ENCODE measurements at places on chromosomes 7 and 10.

- no peak for ATAC-seq
Measured at GRCh38 chr7:90982228-90982627, 282.0 kb upstream of the FZD1 start.

GRCh38 chr7:38873433-38873832 is 35.6 kb downstream of the VPS41 start:
- ATAC-seq: no peak

GRCh38 chr7:111029574-111030251 is 61.2 kb upstream of the LRRN3 start:
- ATAC-seq: no peak

- peak; percentile 34 for ATAC-seq
Measured at GRCh38 chr10:78960316-78960800, 108.4 kb upstream of the ZMIZ1 start.

GRCh38 chr10:110324201-110324804 is 19.6 kb upstream of the SMNDC1 start:
- ATAC-seq: no peak

GRCh38 chr10:133306941-133307379 is 1.7 kb downstream of the TUBGCP2 start:
- ATAC-seq: no peak

DNA sequence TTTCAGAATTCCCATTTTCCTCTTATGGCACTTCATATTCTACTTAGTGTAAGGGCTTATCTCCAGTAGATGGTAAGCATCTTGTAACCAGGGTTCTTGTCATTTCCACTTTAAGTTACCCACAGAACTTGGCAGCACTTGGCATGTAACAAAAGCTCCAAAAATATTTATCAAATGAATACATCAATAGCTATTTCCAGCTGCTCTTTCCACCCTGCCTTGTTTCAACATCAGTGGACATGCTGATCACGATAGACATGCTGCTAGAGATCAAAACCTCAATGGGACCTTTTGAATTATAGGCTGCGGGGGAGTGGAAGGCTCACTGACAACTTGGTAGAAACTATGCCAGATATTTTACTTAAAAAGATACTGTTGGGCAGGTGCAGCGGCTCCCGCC is 32.9 kb downstream of the HOXA1 start:
- no peak for ATAC-seq

GRCh38 chr10:71232089-71232998 is 20.0 kb downstream of the UNC5B start:
- peak; percentile 32 for ATAC-seq

GRCh38 chr7:137658190-137658900 is 188.4 kb downstream of the DGKI start:
- no peak for ATAC-seq

GRCh38 chr10:34761453-34761852 is 53.6 kb downstream of the PARD3 start:
- no peak for ATAC-seq

DNA sequence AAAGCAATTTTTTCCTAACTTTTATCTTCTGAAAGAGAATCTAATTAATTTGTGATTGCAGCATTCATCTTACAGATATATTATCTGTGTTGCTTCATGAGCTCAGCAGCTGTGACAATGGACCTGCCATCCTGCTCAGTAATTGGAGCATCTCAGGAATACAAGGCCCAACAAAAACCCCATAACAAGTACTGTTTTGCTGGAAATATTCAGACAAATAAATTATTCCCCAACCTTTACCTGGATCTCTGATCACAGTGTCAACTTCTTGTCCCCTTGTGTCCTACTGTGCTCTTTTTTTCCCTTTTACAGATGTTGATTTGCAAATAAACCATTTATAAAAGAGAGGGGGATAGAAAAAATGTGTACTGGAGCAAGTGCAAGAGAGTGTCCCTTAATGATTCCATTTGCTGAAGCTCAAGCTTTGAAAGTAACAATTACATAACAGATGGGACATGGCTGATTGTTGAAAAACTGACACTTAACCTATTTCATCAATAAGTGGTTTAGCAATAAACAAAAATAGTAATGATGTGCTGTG is 1063.4 kb upstream of the GHITM start:
- no peak for ATAC-seq

- ATAC-seq: no peak
Measured at GRCh38 chr7:129790136-129790535, 162.6 kb downstream of the UBE2H start.

DNA sequence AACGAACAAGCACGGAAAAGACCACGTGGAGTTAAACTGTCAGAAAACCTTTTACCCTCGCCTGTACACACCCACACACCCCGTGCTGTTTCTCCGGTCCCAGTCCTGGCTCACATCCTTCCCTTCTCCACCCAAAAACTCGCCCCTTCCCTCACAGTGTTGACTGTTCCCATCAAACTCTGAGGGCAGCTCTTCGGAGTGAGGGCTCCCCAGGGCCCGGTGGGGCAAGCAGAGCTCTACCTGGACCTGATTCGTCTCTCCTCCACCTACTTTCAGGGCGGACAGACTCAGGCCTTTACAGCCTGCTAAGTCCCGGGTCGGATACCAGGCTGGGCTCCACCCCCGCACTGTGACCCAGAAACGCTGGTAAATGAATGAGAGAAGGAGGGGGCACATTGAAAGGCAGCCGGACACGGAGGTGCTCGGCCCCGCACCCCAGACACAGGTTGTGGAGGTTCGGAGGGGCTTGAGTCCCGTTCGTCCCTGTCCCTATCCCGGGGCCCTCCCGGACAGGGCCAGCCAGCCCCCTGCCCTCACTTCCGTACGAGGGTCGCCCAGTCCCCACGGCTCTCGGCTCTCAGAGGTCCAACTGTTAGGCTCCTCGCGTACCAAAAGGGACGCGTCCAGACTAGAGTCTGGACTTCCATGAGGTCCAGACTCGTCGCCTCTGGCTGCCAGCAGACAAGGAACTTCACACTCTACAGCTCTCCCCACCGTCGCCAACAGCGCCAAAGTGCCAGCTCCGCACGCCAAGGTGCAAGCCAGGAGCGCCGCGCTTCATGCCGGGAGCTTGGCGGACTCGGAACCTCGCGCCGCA is 31.7 kb upstream of the ASL start:
- ATAC-seq: no peak

DNA sequence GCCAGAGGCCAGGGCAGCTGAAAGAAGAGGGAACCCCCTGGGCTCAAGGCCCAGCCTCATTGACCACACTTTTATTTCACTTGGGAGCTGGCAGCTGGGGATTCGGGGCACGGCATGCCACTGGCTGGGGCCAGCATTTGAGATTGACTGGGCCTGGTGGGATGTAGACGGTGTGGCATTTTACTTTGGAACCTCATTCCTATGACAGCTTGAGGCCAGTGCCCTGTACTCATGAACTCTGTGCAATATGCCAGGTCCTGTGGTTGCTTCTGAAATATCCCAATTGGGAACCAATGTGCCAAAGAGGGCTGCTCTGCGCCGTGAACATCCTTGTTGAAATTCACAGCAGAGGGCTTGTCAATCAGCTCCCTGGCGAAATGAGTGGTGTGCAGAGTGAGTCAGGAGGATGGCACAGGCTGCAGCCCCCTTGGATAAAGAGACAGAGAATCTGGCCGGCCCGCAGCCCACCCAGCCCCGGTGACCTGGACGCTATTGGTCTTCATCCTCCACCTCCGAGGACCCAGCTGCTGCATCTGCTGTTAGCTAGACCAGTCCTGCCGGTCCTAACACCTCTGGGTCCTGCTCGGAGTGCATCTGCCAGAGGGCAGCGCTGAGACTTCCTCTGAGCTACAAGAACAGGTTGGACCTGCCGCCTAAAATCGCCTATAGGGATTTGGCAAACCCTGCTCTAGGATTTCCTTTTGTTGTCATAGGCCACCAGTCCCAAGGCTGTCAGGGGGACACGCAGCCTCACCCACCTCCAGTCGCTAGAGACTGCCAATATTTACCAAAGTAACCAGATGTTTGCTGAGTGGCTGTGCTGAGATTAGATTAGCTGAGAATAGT is 58.0 kb downstream of the PRKAG2 start:
- no peak for ATAC-seq

GRCh38 chr7:111006040-111006439 is 84.9 kb upstream of the LRRN3 start:
- ATAC-seq: no peak

- ATAC-seq: no peak
Measured at GRCh38 chr10:127300868-127301321, 104.5 kb upstream of the INSYN2A start.

DNA sequence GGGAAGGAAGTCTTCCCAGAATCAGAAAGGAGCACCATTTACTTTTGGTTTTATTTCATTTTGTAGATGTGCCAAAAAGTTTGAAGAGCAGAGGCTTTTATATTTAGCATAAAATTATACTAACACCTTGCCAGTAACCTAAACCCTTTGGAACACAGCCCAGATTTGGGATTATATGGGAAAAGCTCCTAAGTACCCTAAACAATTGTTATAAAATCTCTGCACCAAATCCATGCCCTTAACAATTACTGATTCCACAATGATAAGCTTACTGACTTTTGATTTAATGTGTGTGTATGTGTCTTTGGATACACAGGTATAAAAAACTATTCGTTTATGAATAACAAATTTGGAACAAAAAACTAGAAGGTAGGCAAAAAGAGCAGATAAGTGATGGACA is 39.0 kb upstream of the TMEM229A start:
- ATAC-seq: no peak

DNA sequence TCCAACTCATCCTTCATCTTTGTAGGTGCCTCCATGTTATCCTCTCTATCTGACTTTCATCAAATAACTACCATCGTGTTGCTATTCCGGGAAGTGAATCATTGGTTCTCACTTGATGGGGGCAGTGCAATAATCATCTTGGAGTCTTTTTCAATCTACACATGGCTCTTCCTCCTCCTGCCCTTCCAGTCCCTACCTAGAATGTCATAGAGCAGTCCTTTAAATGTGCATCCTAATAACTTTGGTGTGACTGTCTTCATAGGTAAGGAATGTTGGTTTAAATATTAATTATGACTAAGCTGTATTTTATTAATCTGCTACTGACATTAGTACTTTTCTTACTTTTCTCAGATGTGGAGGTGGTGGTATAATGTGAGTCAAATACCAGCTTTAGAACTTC is 8.4 kb upstream of the CDK14 start:
- ATAC-seq: no peak

GRCh38 chr10:90779548-90779947 is 78.3 kb downstream of the HTR7 start:
- no peak for ATAC-seq

- ATAC-seq: no peak
Measured at GRCh38 chr10:60453036-60453435, 63.4 kb upstream of the ANK3 start.

GRCh38 chr7:142864980-142865747 is 10.3 kb downstream of the EPHB6 start:
- ATAC-seq: peak; percentile 77

- no peak for ATAC-seq
Measured at GRCh38 chr10:86207226-86207625, 159.4 kb downstream of the GRID1 start.

DNA sequence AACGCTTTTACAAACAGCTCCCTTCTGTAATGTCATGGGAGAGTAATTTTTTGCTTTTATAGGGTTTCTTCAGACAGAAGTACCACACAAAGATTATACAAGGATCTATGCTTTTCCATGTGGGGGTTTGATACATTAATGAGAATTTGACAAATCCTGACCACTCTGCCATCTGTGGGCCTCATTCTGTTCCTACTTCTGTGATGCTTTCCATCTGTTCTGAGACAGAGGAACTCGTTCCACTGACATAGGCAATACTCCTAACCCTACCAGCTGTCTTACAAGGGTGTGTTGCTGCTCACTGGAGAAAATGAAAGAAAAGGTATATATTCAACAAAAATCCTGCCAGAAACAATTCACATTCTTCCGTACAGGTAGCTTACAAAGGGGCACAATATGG is 59.4 kb upstream of the NAMPT start:
- ATAC-seq: no peak

- ATAC-seq: no peak
Measured at GRCh38 chr7:37698276-37698675, 14.7 kb downstream of the GPR141 start.

DNA sequence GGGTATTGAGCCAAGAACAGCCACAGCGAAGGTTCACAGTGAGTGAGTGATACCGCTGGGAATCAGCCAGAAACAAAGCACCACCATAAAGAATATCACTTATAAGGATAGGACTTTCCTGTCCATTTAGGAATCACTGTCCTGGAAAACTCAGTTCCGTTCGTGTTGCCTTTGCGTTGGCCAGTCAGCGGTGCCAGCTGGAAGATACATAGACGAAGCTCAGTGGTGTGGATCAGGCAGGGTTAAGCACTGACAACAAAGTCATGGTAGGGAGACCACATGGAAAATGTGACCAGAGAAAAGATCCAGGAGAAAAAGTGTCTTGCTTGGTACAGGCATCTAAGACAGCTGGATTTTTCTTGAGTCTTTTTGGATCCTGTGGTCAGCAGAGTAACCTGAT is 579.7 kb upstream of the DPP6 start:
- ATAC-seq: no peak

DNA sequence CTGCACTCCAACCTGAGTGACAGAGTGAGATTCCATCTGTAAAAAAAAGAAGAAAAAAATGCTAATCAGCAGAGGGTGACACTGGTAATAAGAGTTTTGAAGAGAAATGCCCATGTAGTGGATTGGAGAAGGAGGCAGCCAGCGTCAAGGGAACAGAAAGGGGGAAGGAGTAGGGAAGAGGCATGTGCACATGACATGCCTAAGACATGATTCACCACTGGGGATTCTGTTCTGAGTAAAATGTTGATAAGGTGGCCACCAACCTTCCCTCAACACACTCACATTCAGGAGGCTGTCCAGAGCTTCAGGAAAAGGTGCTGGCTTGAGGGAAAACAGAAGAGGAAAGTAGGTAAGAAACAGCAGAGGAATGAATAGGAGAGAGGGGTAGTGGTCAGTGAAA is 39.9 kb downstream of the AKR1D1 start:
- no peak for ATAC-seq

GRCh38 chr7:15686957-15687545 is 568 bp upstream of the MEOX2 start:
- ATAC-seq: peak; percentile 11

GRCh38 chr7:127348247-127348631 is 44.3 kb downstream of the ZNF800 start:
- no peak for ATAC-seq

- ATAC-seq: no peak
Measured at GRCh38 chr10:114507449-114507848, 103.1 kb upstream of the AFAP1L2 start.

- ATAC-seq: no peak
Measured at GRCh38 chr10:70494966-70495365, 16.4 kb downstream of the PALD1 start.

DNA sequence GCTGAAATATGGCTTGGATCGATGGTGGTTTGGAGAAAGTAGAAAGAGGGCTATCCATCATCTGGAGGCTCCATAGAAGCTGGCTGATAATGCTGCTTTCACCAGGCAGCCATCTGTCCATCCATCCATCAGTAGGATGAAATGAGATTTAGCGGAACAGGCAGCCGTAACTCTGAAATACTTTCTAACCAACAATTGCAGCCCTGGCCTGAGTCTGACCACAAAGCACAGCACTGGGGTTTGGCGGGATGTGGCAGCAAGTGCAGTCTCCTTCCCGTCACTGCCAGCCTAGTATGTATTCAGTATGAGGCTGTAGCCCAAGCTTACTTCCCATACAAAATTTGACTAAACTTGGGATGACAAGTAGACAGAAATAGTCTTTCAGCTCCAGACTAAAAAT is 38.0 kb downstream of the R3HCC1L start:
- peak; percentile 39 for ATAC-seq
